ENCODE measurements at places on chromosomes 7 and 10.

GRCh38 chr10:90885176-90885575, 13.4 kb downstream of the RPP30 start:
- DNase-seq, result no peak

DNA sequence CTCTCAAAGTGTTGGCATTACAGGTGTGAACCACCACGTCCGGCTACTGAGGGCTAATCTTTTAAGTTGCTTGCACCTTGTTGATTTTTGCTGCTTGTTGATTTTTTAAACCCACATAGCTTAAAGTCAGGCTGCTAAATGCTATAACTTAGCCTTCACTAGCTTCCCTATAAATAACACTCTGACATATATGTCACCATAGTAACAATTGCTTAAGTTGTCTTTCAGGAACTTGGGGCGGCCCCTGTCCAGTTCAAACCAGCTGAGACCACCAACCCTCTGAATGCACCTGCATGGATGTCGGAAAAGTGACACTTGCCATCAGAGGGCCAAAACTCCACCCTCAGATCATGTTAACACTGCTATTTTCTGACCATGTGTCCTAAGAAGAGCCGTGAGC, 47.3 kb downstream of the ST8SIA6 start:
- DNase-seq, result no peak

- no peak for DNase-seq
Observed at GRCh38 chr10:71271662-71272055, 47.4 kb upstream of the SLC29A3 start.

DNA sequence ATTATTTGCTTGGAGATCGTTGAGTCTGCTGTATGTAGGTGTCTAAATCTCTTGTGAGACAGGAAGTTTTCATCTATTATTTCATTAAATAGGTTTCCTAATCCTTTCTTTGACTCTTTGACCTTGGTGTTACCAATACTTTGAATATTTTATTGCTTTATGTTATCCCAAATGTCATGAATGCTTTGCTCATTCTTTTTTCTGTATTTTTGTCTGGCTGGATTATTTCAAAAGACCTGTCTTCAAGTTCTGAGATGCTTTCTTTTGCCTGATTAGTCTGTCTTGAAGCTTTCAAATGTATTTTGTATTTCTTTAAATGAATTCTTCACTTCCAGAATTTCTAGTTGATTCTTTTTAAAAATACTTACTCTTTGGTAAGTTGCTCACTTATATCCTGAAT, 27.3 kb downstream of the UBE3C start:
- DNase-seq, result no peak

- no peak for DNase-seq
Observed at GRCh38 chr10:86868353-86868752, 89.1 kb downstream of the MMRN2 start.

- DNase-seq, result no peak
Observed at GRCh38 chr10:6083523-6084475, 5.0 kb upstream of the RBM17 start.
